ENCODE measurements at places on chromosomes 6 and 20.

DNA sequence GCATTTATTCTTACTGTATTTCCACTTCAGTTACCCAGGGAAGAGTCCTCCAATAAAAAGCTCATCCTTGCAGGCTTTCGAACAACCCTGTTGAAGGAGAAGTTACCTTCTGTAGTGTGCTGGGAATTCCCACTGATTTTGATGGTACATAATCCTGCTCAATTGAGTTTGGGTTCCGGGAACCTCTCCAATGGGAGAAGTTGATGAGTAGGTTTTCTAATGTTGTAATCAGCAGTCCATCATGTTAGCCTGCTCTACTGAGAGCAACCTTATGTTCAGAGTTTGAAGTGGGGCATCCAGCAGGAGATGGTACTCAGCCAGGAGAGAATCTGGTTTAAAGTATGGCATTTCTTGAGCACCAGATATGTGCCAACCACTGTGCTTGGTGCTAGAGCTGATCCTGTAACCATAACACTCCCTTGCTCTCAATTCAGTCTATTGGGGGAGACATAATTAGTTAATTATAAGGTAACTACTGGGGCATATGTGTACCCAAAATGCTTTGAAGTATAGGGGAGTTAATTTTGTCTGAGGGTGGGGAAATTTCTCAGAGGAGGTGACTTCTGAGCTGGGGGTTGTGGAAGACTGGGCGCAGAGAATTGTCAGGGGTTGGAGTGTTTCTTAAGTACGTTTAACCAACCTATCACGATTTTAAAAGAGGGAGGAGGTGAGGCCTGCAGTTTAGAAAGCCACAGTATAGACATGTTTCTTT is 2.1 kb downstream of the TOP1 start:
- no peak for DNase-seq

- no peak for DNase-seq
Observed at GRCh38 chr6:158715330-158716311, 65.8 kb downstream of the SYTL3 start.

- DNase-seq, result peak; percentile 72
Observed at GRCh38 chr20:38143646-38144554, 21.2 kb downstream of the TGM2 start.

GRCh38 chr6:37669306-37669705 is 28.4 kb downstream of the MDGA1 start:
- no peak for DNase-seq

- DNase-seq, result no peak
Observed at GRCh38 chr6:102488729-102489128, 1095.2 kb downstream of the GRIK2 start.

DNA sequence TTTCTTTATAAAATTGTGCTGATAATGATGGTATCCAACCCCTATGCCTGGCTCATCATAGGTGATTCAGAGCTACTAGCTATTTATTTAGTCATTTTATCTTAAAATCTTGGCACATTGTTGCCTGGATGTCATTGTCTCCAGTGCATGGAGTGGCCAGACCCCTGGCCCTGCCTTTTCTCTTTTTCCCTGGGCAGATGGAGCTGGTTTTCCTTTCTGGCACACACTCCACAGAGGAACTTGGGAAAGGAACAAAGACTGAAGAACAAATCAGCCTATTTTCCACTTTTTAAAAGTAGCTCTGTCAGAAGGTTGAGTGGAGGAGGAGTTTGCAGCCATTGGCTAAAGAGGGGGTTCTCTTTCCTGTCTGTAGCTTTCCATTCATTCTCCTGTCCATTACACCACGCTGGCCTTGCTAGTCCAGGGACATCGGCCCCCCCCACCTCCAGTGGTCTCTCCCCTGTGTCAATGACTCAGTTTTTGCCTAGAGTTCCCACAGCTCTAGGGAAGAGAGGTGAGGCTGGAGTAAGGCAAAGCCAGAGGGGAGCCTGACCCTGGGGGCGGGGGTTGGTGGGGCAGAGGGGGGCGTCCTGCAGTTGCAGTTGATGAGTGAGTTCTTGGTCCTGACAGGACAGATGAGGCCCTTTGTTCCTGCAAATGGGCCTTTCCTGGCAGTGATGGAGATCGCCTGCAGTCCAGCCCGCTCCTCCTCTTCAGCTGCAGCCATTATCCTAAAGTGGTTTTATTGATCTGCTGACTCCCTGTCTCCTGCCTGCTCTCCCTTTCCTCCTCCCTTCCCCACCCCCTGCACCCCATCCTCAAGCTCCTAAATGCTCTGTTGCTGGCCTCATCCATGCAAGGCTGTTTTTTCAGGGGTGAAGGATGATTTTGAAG is 774.5 kb downstream of the DHX35 start:
- DNase-seq, result no peak

DNA sequence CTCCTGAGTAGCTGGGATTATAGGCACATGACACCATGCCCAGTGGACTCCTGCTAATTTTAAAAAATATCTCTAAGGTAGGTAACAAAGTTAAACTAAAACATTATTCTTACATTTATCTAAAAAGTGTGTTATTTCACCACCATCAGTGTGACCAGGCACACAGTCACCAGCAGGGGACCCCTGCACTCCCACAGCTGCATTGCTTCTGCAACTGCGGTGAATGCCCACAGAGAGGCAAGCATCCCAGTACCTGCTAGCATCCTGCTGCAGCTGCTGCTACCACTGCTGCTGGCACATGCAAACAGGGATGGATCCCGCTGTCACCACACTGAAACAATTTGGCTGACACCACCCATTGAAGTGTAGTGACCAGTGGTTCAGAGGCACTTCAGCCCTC is 21.9 kb upstream of the EPB41L2 start:
- no peak for DNase-seq

DNA sequence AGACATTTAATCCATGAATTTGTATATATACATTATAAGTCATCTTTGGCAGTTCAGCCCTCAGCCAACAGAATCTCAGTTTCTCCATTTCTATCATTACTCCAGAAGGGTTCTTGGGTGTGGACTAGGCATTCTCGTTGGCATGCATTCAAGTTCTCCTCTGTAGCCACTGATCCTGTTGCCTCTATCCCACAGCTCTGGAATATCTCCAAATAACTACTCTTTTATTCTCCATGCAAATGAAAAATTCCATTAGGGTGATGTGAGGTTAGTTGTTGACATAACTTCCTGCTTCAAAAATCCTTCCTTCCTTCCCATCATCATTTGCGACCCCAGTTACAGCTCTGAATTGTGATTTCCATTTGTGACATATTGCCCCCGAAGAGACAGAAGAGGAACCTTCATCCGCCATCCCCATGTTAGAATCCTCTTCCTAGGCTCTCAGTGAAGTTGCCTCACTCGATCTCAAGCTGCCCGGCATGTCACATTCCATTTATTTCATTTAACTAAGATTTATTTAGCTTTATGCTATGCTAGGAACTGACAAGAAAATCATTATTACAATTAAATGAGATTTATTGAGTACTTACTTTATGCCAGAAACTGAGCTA is 93.7 kb upstream of the EDN1 start:
- DNase-seq, result no peak

GRCh38 chr20:17556837-17557674 is 12.8 kb upstream of the DSTN start:
- DNase-seq, result no peak

DNA sequence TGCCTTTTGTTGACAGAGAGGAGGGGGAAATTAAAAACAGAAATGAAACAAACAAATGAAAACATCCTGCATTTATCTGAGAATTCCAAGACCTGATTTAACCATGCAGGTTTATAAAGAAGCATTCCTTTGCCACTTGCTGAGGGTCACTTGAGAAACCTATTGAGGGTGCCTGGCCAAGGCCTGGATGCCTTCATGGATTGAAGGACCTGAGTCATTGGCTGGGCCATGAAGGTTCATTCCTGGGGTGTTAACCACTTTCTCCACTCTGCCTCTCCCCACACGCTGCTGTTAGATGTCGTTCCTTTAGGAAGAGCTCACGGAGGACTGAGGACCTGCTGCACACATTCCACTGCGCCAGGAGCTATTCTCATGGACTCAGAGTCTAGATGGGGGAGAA is 49.7 kb downstream of the DAAM2 start:
- no peak for DNase-seq

GRCh38 chr6:81897793-81898192 is 145.3 kb upstream of the TENT5A start:
- DNase-seq, result no peak

- peak; percentile 12 for DNase-seq
Observed at GRCh38 chr6:122400121-122400450, 634 bp downstream of the HSF2 start.

- DNase-seq, result peak; percentile 31
Observed at GRCh38 chr20:36541227-36541767, at the start of gene MYL9. TSS of gene MYL9 (plus strand) at chr20:36541519. CDS start at chr20:36544885, 3,366 bp downstream.

GRCh38 chr6:163926642-163927041 is 512.1 kb downstream of the QKI start:
- DNase-seq, result no peak

- no peak for DNase-seq
Observed at GRCh38 chr20:49790077-49790798, 22.4 kb upstream of the SLC9A8 start.

- DNase-seq, result no peak
Observed at GRCh38 chr6:34638834-34639736, 57.5 kb downstream of the ILRUN start.

- DNase-seq, result no peak
Observed at GRCh38 chr6:127279815-127280214, 13.2 kb downstream of the RNF146 start.

DNA sequence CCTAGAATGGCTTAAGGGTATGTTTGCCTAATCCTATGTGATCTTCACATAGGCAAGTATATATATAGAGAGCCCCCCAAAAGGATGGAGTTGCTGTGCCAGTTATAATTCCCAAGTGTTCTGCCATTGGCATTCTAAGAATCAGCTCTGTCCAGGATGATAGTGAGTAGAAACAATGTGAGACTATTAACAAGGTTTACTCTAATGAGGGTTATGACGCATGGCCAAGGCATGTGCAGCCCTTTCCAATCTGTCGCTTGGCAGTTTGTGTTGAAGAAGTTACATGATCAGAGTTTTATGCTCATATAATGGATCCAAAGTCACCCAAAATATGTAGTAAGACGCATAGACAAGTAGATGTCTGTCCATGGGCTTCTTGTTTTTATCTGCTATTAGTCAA is 33.6 kb downstream of the VGLL2 start:
- no peak for DNase-seq

DNA sequence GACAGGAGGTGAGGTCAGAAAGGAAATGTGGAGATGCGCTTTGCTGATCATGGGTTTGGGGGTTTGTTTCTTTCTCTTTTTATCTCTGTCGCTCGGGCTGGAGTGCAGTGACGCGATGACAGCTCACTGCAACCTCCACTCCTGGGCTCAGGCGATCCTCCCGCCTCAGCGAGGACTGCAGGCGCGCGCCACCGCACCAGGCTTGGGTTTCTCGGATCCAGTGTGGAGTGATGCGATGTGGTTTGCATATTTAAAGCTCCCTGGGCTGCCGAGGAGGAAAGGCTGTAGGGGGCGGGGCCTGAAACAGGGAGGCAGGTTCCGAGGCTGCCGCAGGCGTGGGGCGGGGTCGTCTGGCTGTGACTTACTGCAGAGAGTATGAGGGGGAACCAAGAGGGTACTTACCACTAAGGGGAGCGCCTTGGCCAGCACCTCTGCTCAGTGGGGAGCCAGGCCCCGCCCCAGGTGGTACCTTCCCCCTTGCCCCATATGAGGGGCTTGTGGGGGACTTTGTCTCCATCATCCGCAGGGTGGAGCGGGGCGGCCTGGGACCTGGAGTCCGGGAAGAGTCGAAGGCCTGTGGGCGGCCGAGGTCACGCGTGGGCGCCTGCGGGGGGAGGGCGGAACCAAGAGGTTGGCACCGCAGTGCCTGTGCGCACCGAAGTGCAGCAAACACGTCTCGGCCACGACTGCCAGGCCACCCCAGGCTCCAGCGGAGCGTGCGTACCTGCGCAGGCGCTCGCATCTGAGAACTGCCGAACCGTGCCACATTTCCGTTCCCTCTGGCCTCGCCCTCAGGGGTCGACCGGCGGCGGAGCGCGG is 12.7 kb upstream of the BAK1 start:
- DNase-seq, result no peak

GRCh38 chr20:23687986-23688385 is 852 bp downstream of the CST4 start:
- no peak for DNase-seq

Measured in HuH-7.5 (cell line).